ENCODE measurements at places on chromosomes 1 and 21. TPM values are rescaled to one million over a fixed set of nuclear protein-coding genes. Genes with fewer than 3 reads are reported as not detected.

The TEDDM1 gene
- 0.12 TPM for polyA plus RNA-seq

The PAFAH2 gene
- polyA plus RNA-seq = 6.8 TPM

The KRTAP27-1 gene
- polyA plus RNA-seq = not detected

The KCNJ15 gene
- polyA plus RNA-seq = 0.90 TPM

The NEGR1 gene
- polyA plus RNA-seq = 70.2 TPM

The GJA8 gene
- polyA plus RNA-seq = not detected

The NPPA gene
- 5.0 TPM for polyA plus RNA-seq

The OR2W3 gene
- polyA plus RNA-seq = 5.6 TPM

The LCE1F gene
- polyA plus RNA-seq = not detected

The TCHHL1 gene
- polyA plus RNA-seq = not detected

The COL24A1 gene
- polyA plus RNA-seq = 1.7 TPM

The ETV3L gene
- 0.17 TPM for polyA plus RNA-seq

Measured in spinal cord (tissue), 10 donors.